ENCODE measurements at places on chromosomes 5 and 9. TPM values are rescaled to one million over a fixed set of nuclear protein-coding genes. Genes with fewer than 3 reads are reported as not detected.

The FOXI1 gene
- not detected for total RNA-seq

The SLC6A18 gene
- not detected for total RNA-seq

The ANAPC2 gene
- 34.8 TPM for total RNA-seq

The ECSCR gene
- 0.74 TPM for total RNA-seq

The SLC22A4 gene
- total RNA-seq, result 1.9 TPM

The PRELID2 gene
- total RNA-seq, result 0.12 TPM

The KIF20A gene
- total RNA-seq, result 78.9 TPM

The BAAT gene
- total RNA-seq, result not detected

Measured in activated naive CD4-positive, alpha-beta T cell treated with anti-CD3 and anti-CD28 coated beads for 36 hours (primary cell).